CD14-positive monocyte (primary cell): ENCODE measurements at places on chromosomes 4 and X.

DNA sequence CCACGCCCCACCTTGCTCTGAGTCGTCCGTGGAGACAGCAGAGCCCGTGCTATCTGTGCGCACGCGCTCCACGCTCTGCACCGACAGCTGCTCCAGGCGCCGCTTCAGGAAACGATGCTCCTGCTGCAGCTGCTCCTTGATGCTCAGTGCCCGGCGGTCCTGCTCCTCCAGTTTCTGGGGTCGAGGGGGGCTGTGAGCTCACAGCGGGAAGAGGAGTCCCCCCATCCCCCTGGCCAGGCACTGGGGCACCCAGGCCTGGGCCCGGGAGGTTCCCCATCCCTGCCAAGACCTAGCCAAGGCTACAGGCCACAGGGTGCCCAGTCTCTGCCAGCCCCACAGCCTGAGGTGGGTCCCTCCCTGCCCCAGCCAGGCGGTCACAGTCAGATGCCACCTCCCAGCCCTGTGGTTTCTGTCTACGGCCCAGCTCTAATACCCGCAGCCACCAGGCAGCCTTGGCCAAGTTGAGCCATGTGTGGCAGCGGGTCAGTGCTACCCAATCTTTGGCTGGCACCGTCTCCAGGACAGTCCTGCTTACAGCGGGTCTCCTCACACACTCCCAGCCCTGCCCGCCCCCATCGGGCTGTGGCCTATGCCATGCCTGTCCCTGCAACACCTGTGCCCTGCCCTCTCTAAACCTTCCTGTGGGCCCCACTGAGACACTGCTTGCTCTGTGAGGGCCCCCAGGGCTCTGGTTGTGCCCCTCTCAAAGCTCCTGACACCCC, 9.3 kb upstream of the HAUS3 start:
- H3K27me3 ChIP-seq: no peaks in the 10 kb centered on the region
- peaks cover 79% of the 10 kb centered on the region for H3K36me3 ChIP-seq
- H3K27ac ChIP-seq: no peak overlapping the region
- H3K4me3 ChIP-seq: no peak overlapping the region

- no peaks in the 10 kb centered on the region for H3K36me3 ChIP-seq
- no peak overlapping the region for H3K27ac ChIP-seq
- H3K4me3 ChIP-seq: no peak overlapping the region
- peaks cover 13% of the 10 kb centered on the region for H3K4me1 ChIP-seq
- H3K27me3 ChIP-seq: no peaks in the 10 kb centered on the region
- no peak for DNase-seq
Observed at GRCh38 chrX:18654875-18655836, 16.8 kb downstream of the RS1 start.

DNA sequence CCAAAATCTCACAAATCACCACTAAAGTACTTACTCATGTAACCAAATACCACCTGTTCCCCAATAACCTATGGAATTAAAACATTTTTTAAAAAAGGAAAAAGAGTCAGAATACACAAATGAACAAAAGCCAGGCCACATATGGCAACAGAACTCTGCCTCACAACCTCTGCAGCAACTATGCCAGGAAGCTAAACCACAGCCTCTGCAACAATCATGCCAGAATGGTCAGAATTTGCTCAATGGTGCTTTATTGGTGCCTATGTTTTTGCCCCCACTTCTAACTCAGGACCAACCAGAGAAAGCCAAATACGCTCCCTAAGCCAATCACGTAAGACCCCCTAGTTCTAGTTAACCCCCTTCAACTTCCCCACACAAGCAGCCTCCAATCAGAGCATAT, 69.6 kb downstream of the HOPX start:
- no peaks in the 10 kb centered on the region for H3K36me3 ChIP-seq
- no peak overlapping the region for H3K27ac ChIP-seq
- DNase-seq: no peak
- no peak overlapping the region for H3K4me3 ChIP-seq
- no peaks in the 10 kb centered on the region for H3K27me3 ChIP-seq
- no peaks in the 10 kb centered on the region for H3K4me1 ChIP-seq

- H3K4me1 ChIP-seq: no peaks in the 10 kb centered on the region
- H3K36me3 ChIP-seq: no peaks in the 10 kb centered on the region
- DNase-seq: no peak
Observed at GRCh38 chr4:54908763-54909162, 216.6 kb downstream of the KDR start.

GRCh38 chr4:27129871-27130366, 269.3 kb downstream of the STIM2 start:
- no peak for DNase-seq
- H3K27ac ChIP-seq: no peak overlapping the region
- H3K4me1 ChIP-seq: no peaks in the 10 kb centered on the region
- no peak overlapping the region for H3K4me3 ChIP-seq
- H3K27me3 ChIP-seq: no peaks in the 10 kb centered on the region
